CD14-positive monocyte (primary cell): ENCODE measurements at places on chromosomes 3 and 15.
A peak's percentile ranks its signal among the peaks of the same experiment; 100 is the strongest.

DNA sequence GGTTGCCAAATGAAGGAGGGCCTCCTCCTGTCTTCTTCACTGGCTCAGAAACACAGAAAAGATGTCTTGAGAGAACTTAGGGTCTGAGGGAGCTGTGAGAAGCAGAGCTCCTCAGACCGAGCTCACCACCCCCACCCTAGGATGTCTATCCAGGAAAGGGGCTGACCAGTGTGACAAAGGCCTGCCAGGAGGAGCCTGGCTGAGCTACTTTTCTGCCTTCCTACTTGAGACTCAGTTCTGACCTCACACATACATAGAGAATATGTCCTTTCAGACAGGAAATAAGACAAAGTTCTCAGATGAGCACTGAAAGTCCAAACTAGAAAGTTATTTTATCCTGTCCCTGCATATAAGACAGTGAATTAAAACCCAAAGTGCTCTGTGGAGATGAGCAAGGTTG is 54.5 kb downstream of the KIF9 start:
- DNase-seq: no peak

- DNase-seq: peak; percentile 30
Observed at GRCh38 chr3:193780810-193781478, 187.9 kb downstream of the OPA1 start.

GRCh38 chr3:14496351-14496750 is 43.8 kb downstream of the GRIP2 start:
- no peak for DNase-seq

DNA sequence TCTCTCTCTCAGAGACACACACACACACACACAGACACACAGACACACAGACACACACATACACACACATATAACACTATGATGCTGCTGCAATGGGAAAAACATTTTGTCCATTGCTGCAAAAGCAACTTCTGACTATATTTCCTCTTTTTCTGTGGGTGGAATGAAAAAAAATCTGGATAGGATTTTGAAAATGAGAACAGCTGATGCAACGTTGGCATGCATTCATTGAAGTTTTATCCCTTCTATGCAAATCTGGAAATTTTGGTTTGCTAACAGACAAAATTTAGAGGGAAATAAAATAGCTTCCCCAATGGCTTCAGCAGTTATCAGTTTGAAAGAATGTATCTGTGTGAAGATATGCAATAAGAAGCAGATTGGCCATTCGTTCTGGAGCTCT is 763.4 kb upstream of the GRM7 start:
- no peak for DNase-seq

DNA sequence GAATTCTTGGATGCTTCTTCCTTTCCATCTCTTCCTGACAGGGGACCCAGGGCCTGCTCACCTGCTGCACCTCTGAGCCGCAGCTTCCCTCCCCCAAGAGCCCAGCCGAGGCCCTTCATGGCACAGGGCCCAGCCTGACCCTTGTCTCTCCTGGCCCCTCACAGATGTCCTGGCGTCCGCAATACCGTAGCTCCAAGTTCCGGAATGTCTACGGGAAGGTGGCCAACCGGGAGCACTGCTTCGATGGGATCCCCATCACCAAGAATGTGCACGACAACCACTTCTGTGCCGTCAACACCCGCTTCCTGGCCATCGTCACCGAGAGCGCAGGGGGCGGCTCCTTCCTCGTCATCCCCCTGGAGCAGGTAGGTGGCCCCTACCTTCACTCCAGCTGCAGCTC is 66.2 kb downstream of the CORO2B start:
- DNase-seq: no peak

GRCh38 chr3:32413845-32414521 is 22.3 kb downstream of the CMTM7 start:
- no peak for DNase-seq

- no peak for DNase-seq
Observed at GRCh38 chr3:85481411-85482212, 522.8 kb downstream of the CADM2 start.

DNA sequence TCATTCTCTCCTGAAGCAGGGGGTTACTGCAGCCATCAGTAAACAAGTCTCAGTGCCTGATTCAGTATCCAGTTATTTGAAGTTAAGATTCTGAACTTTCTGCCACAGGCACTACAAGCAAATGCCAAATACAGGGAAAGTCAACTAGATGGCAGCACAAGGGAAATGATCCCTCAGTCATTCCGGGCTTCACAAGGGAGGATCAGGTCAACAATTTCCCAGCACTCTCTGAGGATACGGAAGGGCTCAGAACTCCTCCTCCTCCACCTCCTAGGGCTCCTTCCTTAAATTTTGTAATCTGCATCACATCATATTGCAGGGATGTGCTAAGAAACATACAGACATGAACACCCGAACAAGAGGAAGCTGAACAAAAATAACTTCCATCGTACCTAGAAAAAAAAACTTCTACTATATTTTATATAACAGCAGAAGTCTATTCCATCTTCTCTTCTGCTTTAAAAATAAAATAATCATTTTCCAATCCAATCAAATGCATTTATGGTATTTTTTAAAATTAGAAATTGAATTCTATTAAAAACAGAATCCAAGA is 187.1 kb downstream of the FMN1 start:
- no peak for DNase-seq

DNA sequence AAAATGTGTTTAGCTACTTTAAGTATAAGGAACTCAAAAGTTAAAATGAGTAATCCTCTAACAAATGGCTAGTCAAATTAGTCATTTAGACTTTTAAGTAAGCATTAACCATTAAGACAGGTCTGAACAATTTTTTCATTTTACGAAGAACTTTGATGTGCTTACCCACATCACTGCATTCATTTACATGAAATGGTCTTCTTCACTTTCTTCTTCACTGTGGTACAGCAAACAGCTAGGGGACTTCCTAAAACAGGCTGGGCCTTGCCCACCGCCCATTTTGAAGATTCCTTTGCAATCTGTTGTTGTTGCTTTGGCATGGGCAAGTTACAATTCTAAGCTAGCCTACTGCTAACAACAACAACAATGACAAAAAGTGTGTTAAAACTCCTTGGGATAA is 67.4 kb downstream of the CBLB start:
- DNase-seq: no peak

DNA sequence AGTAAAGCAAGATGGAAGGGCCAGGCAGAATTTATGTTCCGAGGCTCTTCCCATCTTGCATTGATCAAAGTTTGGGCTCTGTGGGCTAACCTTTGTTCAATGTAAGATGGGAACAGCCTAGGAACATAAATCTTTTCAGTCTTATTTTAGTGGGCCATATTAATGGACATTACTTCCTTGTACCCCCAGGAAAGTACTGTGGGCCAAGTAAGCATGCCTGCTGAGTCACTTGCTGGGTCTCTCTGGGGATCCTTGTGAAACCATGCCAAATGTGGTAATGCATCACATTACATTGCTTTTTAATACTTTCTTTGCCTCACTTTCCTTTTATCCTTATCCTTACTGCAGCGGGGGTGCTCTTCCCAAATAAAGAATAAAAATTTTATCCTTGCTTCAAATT is 349.5 kb upstream of the POU1F1 start:
- no peak for DNase-seq

DNA sequence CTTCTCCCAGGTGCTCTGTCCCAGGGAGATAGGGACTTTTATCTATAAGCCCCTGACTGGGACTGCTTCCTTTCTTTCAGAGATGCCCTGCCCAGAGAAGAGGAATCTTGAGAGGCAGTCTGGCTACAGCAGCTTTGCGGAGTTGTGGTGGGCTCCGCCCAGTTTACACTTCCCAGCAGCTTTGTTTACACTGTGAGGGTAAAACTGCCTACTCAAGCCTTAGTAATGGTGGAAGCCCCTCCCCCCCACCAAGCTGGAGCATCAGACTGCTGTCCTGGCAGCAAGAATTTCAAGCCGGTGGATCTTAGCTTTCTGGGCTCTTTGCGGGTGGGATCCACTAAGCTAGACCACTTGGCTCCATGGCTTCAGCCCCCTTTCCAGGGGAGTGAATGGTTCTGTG is 253.8 kb upstream of the ARL6 start:
- DNase-seq: no peak

DNA sequence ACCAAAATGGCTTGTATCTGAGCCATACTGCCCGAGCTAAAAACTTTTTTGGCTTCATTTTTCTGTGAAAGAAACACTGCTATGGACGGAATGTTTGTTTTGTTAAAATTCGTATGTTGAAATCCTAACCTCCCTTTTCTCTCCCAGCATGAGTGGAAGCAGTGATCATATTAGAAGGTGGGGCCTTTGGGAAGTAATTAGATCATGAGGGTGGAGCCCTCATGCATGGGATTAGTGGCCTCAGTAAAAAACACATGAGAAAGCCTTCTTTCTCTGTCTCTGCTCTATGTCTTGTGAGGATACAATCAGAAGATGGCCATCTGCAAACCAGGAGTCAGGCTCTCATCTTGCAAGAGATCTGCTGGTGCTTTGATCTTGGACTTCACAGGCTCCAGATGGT is 7.4 kb upstream of the FNDC3B start:
- no peak for DNase-seq

GRCh38 chr15:97177151-97177577 is 783.3 kb upstream of the ARRDC4 start:
- DNase-seq: no peak

GRCh38 chr3:144930431-144930830 is 958.8 kb downstream of the DIPK2A start:
- DNase-seq: no peak
